ENCODE measurements at places on chromosomes 2 and 18.

DNA sequence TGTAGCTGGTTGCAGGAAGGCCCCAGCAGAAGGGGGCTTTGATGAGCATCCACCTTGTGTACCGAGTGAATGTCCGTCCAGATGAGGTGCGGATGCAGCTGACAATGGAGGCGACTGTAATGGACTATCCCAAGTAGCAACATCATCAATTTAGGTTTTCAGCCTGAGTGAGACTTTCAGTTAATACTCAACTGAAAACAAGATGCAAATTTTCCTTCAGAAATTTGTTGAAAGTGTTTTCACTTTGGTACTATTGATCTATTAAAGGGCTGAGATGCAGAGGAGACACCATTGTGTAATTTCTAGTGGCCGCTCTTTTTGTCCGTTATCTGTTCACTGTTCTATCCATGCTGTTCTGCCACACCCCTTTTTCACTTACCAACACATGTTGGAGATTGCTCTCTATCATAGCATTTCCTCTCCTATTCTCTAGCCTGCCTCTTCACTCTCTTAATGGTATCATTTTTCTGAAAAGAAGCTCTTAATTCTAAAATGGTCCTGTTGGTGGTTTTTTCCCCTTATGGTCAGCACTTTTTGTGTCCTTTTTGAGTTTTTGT is 12.0 kb upstream of the CASP8 start:
- DNase-seq, result no peak

- no peak for DNase-seq
Measured at GRCh38 chr2:73984922-73985307, 205 bp downstream of the TET3 start.

DNA sequence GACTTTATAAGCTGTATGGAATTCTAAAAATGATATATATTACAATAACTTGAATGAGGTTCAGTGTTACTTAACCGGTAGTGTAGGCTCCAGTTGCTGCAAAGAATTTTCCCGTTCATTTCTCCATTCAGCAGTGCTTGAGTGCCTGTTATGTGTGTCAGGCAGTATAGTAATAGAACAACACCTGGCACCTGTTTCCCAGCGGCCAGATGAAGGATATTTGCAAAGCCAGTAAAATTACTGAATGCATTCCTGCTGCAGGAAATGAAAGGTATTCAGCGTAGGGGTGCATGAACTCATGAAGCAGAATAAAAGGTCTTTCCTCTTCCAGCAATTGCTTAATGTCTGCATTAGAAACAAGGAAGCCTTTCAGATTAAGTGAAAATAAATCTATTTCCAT is 18.8 kb downstream of the YPEL5 start:
- DNase-seq, result no peak

- no peak for DNase-seq
Measured at GRCh38 chr2:120699292-120699691, 36.4 kb upstream of the GLI2 start.

DNA sequence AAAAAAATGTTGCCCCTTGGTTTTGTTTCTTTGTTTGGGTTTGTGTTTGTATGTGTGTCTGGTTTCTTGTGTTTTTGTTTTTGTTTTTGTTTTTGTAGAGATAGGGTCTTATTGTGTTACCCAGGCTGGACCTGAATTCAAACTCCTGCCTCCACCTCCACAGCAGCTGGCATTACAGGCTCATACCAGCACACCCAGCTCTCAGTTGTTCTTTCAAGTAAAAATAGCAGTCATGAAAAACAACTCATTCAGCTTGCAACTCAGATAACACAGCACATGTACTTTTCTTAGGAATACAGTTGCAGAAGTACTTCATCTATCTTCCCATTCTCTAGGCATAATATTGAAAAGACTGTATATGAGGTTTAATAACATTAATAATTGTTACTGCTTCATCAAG is 37.0 kb downstream of the ZC3H8 start:
- no peak for DNase-seq

- DNase-seq, result no peak
Measured at GRCh38 chr2:233852056-233852455, 2.3 kb downstream of the HJURP start.

- no peak for DNase-seq
Measured at GRCh38 chr2:234289834-234290590, 206.9 kb downstream of the ARL4C start.

- DNase-seq, result no peak
Measured at GRCh38 chr2:95530734-95531133, 46.2 kb upstream of the TRIM43B start.

DNA sequence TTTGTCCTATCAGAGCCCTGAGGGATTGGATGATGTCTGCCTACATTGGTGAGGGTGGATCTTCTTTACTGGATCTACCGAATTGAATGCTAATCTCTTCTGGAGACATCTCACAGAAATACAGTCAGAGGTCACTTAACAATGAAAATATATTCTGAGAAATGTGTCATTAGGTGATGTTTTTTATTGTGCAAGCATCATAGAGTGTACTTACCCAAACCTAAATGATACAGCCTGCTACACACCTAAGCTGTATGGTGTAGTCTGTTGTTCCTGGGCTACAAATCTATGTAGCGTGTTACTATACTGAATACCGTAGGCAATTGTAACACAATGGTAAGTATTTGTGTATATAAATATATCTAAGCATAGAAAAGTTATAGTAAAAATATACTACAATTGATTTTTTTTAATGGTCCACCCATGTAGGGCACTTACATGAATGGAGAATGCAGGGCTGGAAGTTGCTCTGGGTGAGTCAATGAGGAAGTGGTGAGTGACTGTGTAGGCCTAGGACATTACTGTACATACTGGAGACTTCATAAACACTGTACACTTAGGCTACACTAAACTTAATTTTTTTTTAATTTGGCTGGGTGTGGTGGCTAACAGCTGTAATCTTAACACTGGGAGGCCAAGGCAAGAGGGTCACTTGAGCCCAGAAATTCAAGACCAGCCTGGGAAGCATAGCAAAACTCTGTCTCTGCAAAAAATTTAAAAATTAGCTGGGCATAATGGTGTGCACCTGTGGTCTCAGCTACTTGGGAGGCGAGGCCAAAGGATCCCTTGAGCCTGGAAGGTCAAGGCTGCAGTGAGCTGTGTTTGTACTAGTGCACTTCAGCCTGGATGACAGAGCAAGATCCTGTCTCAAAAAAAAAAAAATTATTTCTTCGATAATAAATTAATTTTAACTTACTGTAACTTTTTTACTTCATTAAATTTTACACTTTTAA is 226.3 kb upstream of the UBE2E3 start:
- DNase-seq, result no peak

DNA sequence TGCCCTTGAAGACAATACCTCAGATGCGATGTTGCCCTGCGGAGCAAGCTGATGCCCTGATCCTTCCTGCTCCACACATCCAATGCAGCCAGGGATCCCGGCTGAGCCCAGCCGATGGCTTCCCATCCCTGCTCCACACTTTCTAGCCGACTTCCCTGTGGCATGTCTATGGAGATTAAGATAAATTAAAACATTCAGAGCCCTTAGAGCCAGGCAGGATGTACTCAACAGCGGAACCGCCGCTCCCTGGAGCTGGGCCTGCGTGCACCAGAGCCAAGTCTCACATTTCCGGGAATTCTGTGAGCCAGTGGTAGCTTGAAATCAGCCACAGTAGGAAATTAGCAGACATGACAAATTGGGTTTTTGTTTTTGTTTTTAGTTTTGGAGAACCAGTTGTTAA is 620.6 kb downstream of the GALR1 start:
- no peak for DNase-seq

GRCh38 chr2:161761160-161761559 is 136.9 kb downstream of the SLC4A10 start:
- no peak for DNase-seq

DNA sequence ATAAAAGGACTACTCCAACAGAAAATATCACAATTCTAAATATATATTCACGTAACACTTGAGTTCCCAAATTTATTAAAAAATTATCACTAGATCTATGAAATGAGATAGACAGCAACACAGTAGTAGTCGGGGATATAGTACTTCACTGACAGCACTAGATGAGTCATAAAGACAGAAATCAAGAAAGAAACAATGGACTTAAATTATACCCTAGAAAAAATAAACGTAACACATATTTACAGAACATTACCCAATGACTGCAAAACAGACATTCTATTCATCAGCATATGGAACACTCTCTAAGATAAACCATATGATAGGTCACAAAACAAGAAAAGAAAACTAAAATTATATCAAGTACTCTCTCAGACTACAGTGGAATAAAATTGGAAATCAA is 429.4 kb downstream of the MBD2 start:
- DNase-seq, result no peak

- DNase-seq, result no peak
Measured at GRCh38 chr2:8107621-8108378, 574.1 kb upstream of the ID2 start.

DNA sequence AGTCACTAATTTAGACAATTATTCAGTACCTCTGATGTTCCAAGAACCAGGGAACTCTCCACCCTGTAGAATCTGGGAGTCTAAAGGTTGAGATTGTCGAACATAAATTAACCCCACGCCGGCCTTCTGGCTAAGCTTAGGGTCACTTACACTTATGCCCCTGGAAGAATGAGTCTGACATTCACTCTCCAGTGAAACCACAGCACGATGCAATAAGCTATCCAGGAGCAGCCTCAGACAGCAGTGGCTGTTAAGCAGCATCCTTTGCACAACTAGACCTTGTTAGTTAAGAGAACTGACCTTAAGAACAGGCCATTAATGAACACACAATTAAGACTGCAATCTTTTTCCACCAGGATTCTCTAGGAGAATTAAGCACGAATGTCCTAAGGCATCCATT is 25.0 kb downstream of the SH3YL1 start:
- no peak for DNase-seq

DNA sequence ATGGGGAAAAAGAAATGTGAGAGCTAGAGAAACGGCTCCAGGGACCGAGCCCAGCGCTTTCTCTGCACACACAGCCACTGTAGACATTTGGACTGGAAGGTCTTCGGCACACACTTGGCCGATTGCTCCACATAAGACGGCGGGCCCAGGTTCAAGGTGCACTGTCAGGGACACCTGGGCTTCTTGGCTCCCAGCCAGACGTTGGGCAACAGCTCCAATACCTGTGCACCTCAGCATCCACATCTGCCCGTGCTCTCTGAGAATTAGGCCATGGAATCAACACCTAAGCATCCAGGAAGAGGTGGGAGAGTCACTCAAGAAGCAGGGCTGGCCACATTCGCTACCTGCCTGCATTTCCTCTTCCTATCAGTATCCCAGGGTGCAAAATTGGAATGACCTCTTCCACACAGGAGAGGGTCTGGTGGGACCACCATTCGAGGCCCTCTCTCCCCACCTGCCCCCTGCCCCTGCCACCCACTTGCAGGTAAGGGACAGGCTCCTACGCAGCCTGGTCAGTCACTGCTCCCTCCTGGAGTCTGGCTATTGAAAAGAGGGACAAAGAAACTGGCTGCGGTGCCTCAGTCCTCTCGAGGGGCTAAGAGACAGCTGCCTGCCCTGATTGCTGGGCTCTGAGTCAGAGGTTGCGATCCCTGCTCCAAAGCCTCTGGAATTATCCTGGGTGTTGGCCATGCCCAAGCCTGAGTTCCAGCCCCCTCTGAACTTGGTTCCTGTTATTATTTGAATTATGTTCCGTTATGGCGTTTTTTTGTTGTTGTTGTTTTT is 40.1 kb upstream of the TAF1B start:
- DNase-seq, result no peak

GRCh38 chr2:159201360-159202063 is 85.0 kb downstream of the WDSUB1 start:
- DNase-seq, result no peak

- DNase-seq, result no peak
Measured at GRCh38 chr2:176579608-176580007, 310.4 kb downstream of the MTX2 start.

GRCh38 chr2:33412920-33413319 is 63.5 kb upstream of the RASGRP3 start:
- DNase-seq, result no peak

DNA sequence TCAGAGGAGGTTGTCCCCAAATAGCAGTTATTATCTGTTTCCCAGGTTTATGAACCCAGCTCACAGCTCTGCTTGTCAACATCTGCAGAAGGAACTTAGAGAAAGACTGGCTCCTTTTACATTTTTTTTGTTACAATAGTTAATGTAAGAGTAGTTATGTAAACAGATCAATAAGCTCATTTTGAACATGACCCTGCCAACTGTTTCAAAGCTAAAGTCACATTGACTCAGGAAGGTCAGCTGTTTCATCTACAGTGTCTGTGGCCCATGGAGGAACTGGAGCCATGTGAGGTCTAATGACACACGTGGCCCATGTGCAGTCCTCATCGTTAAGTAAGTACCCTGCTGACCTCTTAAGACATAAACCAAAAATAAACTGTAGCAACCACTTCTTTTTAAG is 97.1 kb downstream of the SH3RF3 start:
- DNase-seq, result peak; percentile 55

GRCh38 chr2:203744091-203744490 is 37.7 kb downstream of the CD28 start:
- DNase-seq, result no peak

DNA sequence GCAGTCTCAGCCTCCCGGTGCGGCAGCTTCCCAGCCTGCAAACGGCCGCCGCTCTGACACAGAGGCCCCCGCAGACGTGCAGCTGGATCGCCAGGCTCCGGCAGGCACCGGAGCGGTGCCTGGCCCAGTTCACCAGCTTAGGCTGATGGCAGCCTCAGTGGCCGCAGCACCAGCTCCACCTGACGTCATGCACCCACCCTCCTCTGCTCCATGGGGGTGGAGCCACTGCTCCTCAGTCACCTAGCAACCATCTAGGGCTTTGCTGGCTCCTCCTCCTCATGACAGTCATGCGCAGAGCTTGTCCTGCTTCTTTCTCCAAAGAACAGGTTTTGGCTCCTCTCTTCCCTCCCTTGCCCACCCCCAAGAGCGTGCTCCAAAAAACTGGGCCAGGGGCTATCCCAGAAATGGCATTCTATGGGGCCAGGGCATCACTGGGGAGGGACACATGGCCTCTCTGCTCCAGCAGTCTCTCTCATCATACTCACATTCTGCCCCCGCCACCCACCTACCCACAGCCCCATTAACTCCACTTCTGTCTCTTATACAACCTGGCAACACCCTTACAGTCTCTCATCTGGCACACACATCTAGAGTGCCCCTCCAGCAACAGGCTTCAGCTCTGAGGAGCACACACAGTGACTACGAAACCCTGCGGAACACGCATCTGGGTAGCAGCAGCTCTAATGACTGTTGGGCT is 5.5 kb downstream of the DCTN1 start:
- peak; percentile 73 for DNase-seq

DNA sequence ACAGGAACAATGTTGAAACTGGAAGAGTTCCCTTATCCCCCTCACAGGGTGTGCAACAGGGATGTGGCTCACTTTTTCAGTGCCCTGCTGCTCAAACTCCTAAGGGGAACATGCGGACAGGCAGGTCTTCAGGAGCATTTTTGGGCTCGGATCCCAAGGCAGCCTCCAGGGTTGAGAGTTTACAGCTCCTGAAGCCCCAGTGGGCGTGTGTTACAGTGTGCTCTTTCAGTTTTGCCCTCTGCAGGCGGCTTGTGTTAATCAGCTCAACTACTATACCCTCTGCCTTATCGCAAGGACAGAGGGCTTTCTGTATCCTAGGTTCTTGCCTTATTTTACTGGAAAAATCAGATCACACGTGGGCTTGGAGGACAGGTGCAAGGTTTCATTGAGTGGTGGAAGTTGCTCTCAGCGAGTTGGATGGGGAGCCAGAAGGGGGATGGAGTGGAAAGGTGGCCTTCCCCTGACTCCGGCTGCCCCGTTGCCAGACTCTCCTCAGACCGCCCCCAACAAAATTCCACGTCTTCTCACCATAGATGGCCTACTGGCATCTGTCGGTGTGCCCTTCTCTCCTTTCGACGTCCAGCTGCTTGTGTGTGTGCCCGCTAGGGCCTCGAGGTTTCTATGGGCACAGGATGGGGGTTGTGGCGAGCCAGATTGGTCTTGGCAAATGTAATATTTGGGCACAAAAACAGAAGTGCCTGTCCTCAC is 541.9 kb downstream of the TMX3 start:
- DNase-seq, result no peak

- DNase-seq, result no peak
Measured at GRCh38 chr2:179186126-179186525, 78.5 kb downstream of the SESTD1 start.

Measured in right atrium auricular region (tissue), 2 donors.